ENCODE measurements at places on chromosomes 6 and 20.

GRCh38 chr6:140849456-140849855, 1283.3 kb upstream of the GJE1 start:
- no peak for DNase-seq

DNA sequence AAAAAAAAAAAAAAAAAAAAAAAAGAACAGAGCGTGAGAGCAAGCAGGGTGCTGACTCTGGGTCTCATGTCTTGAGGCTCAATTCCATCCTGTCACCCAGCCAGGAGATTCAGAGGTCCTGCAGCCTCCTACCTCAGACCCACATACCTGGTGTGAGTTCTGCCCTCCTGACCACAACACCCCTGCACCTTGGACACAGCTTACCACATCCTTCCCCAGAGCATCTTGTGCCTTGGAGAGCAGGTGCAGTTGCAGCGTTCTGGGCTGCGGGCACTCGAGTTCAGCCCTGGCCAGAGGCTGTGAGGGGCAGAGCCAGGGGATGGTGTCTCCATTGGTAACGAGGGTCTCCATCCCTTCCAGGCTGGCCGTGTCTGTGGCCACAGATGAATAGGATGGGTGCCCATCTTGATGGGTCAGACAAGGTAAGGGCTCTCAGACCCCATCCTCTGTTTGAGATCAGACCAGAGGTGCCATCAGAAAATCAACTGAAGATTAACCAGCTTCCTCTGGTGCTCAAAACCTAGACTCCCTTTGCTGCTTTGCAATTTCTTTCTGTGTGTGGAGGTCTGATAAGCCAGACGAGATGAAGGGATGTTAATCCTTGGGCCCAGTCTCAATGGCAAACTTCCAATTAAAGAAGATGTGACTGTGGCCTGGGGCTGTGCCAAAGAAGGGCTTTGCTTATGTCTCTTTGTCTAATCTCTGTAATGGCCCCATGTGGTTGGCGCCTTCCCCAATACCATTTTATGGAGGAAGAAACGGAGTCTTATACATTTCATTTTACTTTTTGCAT, 14.7 kb upstream of the ZNF831 start:
- no peak for DNase-seq

DNA sequence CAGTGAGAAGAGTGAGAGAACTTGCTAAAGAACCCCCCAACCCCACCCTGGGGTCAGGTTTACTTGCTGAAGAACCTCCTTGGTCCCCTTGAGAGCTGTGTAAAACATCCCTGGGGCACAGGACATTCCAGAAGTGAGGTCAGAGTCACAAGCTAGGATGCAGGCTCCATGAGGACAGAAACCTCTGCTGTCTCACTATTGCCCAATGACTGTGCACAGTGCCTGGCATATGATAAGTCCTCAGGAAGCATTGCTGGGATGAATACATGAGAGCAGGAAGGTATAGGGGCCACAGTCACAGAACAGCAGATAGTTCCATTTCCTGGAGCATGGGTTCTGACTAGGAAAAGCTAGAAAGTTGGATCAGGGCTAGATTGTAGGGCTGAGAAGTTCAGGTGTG, 18.4 kb downstream of the NT5E start:
- DNase-seq: no peak

GRCh38 chr6:41103847-41104246, 31.1 kb downstream of the NFYA start:
- DNase-seq: no peak

GRCh38 chr6:161242113-161242512, 31.7 kb downstream of the AGPAT4 start:
- DNase-seq: no peak
